ENCODE measurements at places on chromosomes 5 and 9. TPM values are rescaled to one million over a fixed set of nuclear protein-coding genes. Genes with fewer than 3 reads are reported as not detected.

DNA sequence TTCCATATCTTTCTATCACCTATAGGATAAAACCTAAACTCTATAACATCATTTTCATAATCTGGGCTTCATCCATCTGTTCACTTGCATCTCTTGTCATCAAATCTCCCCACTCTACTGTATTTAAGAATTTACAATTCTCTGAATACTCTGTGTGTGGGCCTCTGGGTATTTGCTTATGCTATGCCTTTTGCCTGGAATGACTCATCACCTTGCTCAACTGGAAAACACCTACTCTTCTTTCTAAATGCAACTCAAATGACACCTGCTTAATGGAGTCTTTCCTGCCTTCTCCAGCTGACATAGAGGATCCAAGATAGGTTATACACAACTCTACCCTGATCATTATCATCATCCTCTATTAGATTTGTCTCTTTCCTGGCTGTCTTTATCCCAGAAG, 421.7 kb downstream of the SPATA31D1 start:
- DNase-seq: no peak

SOX30 gene
- not detected for total RNA-seq

DNA sequence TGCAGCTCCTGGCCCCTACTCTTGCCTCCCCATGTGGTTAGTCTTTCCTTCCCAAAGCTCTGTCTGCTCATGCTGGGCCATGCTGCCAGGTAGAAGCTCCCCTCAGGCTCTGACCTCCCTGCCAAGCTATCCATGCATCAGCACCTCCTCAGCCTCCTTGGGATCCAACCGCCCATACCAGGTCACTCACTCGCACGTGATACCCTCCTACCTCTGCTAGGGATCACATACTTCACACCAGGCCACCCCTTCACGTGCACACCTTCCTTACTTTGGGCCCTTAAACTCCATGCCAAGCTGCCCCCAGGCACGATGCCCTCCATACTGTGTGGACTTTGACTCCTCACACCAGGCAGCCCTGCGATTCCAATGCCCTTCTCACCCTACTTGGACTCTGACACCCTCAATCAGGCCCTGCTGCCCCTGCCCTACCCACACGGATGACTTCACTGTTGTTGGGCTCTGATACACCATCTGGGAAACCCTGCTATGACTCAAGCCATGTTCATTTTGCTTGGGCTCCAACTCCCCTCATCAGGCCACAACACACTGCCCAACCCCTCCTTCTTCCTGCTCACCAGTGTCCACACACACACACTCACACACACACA, 34.1 kb downstream of the ZNF483 start:
- DNase-seq: peak; percentile 45

TMEM161B gene
- 15.0 TPM for total RNA-seq

DNA sequence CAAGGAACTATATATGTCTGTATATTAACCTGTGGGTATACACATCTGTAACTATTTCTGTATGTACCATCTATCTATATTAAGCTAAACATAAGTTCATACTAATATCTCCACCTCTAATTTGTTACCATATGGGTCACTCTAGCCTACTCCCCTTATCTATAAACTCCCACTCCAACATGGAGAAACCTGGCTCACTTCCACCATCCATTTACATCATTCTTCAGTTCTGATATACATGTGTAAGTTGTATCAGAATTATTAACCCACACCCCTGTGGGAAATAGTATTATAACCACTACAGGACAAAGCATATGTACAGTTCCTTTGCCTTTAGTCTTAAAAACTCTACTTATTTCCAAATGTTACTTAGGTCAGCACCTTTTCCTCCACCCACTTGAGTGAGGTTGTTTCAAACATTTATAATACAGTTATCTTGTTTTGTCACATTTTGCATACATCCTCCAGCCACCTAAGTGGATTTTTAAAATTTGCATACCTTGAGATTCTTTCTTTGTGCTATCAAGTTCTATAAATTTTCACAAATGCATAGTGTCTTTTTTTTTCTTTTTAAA, 10.6 kb downstream of the NDFIP1 start:
- no peak for DNase-seq

PITX1 gene
- total RNA-seq: 2.2 TPM
